T-cell (primary cell): ENCODE measurements at places on chromosomes 13 and 19. TPM values are rescaled to one million over a fixed set of nuclear protein-coding genes. Genes with fewer than 3 reads are reported as not detected.
A peak's percentile ranks its signal among the peaks of the same experiment; 100 is the strongest.

DNA sequence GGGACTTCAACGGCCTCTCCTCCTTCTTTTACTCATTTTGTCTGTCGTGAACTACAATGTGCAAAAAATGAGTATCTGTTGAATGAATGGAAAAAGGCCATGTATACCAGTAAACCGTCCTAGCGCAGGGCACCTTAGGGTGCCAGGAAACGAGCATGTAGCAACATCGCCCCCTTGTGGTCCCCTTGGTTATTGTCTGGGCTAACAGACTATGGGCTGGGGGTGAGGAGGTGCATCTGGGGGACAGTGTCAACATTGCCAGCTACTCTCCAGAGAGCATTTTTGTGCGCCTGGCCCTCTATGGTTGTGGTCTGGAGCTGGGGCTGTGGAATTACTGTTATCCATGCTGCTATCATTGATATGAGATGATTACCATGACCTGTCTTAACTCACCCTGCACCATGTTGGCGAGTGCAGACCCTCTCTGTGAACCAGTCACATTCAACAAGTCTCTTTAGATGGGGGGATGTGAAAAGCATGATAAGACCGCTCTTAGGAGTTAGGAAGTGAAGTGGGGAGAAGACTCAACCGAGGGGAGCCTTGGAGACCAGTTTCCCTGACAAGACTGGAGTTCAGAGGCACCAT, 22.8 kb upstream of the SIGLEC11 start:
- peak; percentile 58 for DNase-seq

GRCh38 chr13:30652746-30653386, 35.1 kb downstream of the USPL1 start:
- no peak for DNase-seq

GRCh38 chr19:34686455-34686854, 9.0 kb downstream of the ZNF302 start:
- no peak for DNase-seq

The SRRM5 gene
- total RNA-seq = 1.6 TPM

The SLITRK6 gene
- not detected for total RNA-seq
